Heart left ventricle (tissue), 16 donors: ENCODE measurements at places on chromosomes 7 and 10. TPM values are rescaled to one million over a fixed set of nuclear protein-coding genes. Genes with fewer than 3 reads are reported as not detected.

DNA sequence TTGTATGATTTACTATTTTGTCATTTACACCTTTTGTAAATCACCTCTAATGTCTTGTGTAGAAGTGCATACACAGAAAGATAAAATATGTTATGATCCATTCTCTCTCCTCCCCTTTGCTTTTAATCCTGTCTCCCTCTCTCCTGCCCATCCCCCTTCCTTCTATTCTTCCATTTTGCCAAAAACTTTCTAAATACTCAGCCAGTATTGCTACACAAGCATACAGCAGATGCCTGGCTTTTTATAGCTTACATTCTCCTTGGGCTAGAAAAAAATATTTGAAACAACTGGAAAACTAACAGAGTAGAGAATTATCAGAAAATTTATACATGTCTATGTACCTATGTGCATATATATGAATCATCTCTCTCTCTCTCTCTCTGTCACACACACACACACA is 308.7 kb upstream of the BMPER start:
- H3K4me3 ChIP-seq: no peak overlapping the region
- no peaks in the 10 kb centered on the region for H3K27me3 ChIP-seq
- H3K27ac ChIP-seq: no peak overlapping the region
- no peak for DNase-seq
- peaks cover 5% of the 10 kb centered on the region for H3K4me1 ChIP-seq
- H3K36me3 ChIP-seq: no peaks in the 10 kb centered on the region

DNA sequence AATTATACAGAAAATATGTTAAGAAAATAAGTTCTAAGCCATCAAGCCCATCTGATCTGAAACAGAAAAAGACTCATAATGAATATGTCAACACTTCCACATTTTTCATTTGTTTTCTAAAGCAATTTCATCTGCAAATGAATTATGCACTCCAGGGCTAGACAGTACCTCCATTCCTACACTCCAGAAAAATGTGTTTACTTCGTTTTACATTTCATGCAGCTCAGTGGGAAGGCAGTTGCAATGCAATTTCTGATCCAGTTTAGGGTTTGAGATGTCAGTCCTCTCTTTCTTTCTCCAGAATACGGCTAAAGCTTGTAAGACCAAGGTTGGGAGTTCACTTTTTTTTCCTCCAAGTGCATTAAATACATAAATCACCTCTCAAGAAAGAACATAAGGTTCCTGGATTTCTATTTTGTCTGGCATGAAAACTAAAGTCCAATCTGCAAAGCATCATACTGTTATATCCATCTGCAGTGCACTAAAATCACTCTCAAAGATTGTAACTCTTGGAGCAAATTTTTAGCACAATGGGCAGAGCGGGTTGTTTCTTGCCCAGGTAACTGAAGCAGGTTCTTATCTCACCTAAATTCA is 348.8 kb upstream of the C7orf33 start:
- no peaks in the 10 kb centered on the region for H3K36me3 ChIP-seq
- DNase-seq: no peak
- peaks cover 11% of the 10 kb centered on the region for H3K27me3 ChIP-seq
- no peak overlapping the region for H3K4me3 ChIP-seq
- H3K27ac ChIP-seq: no peak overlapping the region
- H3K4me1 ChIP-seq: no peaks in the 10 kb centered on the region

- H3K4me3 ChIP-seq: no peak overlapping the region
- no peak for DNase-seq
Observed at GRCh38 chr10:74637685-74638084, 188.7 kb upstream of the KAT6B start.

Gene GNGT1
- total RNA-seq: not detected

Gene NPSR1
- not detected for total RNA-seq

DNA sequence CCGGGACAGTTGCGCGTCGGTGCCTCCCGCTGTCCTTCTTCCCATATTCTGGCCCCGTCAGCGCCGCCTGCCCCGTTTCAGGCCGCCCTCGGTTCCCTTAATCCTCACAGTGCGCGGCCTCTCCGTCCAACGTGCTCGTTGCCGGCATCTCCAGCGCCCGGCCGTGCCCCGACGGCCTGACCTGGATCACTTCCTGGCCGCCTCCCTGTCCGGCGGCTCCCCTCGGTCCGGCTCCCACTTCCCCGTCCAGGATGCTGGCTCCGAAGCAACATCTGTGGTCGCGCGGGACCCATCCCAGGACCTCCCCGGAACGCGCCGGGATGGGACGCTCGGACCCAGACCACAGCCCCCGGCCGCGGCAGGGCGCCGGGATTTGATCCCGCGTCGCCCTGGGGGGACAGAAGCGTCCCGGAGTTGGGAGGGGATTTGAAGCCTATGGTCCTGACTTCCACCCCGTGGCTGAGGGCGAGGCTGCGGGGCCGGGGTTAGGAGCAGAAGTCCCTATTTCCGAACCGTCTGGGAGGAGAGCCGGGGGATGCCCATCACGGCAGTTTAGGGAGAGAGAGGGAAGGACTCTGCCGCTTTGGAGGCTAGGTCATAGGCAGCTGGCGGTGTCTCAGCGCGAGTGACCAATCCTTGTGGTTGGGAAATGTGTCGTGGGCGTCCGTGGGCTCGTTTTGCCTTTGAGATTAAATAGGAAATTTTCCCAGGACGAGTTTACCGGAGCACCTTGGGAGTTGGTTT is 53.8 kb downstream of the KCTD7 start:
- no peaks in the 10 kb centered on the region for H3K36me3 ChIP-seq
- H3K4me3 ChIP-seq: peak overlapping the region; percentile 66
- peaks cover 20% of the 10 kb centered on the region for H3K4me1 ChIP-seq

Gene ARHGAP22
- 1.7 TPM for total RNA-seq
